Activated T-cell treated with anti-CD3 and anti-CD28 coated beads, Interleukin-2, amount 50 U/mL, for 72 hours (primary cell): ENCODE measurements at places on chromosomes 1 and 21.
A peak's percentile ranks its signal among the peaks of the same experiment; 100 is the strongest.

GRCh38 chr1:233241759-233242158, 53.8 kb downstream of the PCNX2 start:
- DNase-seq, result no peak

GRCh38 chr21:29207201-29207600, 76.8 kb downstream of the MAP3K7CL start:
- DNase-seq, result no peak

DNA sequence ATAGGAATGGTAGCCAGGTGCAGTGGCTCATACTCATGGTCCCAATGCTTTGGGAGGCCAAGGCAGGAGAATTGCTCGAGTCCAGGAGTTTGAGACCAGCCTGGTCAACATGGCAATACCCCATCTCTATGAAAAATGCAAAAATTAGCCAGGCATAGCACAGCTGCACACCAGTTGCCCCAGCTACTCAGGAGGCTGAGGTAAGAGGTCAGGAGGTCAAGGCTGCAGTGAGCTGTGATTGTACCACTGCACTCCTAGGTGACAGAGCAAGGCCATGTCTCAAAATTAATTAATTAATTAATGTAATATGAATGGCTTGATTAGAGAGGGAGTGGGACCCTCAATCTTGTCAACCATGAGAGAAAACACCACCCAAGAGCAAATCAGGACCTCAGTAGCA, 198.7 kb upstream of the DUSP10 start:
- DNase-seq, result no peak

GRCh38 chr1:100440075-100440809, 87.9 kb downstream of the CDC14A start:
- peak; percentile 77 for DNase-seq

- no peak for DNase-seq
Measured at GRCh38 chr1:78375996-78376395, 114.8 kb upstream of the PTGFR start.

- no peak for DNase-seq
Measured at GRCh38 chr1:4986306-4986705, 331.9 kb downstream of the AJAP1 start.

GRCh38 chr21:33015096-33015495, 10.6 kb upstream of the OLIG2 start:
- DNase-seq, result no peak

DNA sequence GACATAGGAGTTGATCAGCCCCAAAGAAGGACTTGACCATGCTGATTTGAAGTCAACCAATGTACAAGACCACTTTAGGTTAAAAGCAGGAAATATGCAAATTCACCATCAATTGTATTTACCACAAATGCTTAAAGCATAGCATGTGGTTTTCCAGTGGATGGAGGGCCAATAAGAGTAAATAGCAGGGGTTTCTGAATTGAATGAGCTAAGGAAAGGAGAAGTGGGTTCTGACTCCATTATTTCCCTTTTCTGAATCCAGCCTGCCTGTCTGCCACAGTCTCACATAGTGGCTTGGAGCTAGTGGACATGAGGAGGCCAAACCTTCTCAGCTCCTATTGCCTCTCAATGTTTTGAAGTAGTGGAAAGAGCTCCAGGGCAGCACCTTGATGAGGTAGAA, 7.2 kb upstream of the TNFSF18 start:
- no peak for DNase-seq

GRCh38 chr1:184843732-184844495, 89.3 kb upstream of the EDEM3 start:
- DNase-seq, result peak; percentile 59

GRCh38 chr1:66166753-66167152, 367.2 kb upstream of the SGIP1 start:
- DNase-seq, result no peak

DNA sequence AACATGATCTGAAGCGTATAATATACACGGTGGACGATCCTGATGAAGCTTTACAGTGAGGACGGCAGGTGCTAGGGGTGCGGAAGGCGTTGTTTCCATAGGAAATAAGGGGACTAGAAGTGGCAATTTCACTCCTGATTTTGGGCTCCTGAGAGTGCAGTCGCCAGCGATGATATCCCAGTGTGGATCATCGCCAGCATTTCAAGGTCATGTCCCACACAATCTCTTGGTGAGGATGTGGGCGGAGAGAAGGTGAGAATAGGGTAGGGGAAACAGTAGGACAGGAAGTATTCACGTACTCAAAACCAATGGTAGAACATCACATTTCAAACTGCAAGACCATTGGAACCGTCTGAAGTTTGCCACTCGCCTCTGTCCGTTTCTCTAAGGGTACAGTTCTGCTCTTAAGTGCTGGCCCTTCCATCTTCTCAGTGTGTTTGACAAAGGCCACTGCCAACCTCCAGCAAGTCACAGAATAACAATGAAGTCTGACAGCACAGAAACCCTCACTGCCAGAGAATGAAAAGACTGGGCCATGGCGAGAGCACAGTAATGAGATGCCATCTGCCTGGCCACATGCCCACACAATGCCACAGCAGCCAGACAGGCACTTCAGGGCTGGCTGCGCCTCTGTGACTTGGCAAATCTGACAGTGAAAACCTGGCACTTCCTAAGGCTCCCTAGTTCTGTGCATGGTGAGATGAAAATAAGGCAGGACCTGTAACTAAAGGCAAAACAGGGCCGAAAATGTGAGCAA, 27.9 kb downstream of the PCSK9 start:
- no peak for DNase-seq

DNA sequence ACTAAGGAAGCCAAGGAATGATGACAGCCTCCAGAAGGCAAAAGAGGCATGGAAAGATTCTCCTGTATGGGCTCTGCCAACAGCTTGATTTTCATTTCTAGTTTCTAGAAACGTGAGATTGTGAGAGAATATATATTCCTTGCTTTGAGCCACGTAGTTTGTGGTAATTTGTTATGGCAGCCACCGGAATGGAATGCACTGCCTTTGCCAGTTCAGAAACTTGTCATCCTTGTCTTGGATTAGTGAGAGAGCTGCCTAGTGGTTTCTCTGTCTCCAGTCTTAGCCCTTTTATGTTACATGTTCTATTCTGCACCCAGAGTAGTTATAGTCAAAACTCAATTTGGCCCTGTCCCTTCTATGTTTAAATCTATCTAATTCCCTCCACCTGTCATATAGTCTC, 216.0 kb upstream of the PTGFR start:
- no peak for DNase-seq

DNA sequence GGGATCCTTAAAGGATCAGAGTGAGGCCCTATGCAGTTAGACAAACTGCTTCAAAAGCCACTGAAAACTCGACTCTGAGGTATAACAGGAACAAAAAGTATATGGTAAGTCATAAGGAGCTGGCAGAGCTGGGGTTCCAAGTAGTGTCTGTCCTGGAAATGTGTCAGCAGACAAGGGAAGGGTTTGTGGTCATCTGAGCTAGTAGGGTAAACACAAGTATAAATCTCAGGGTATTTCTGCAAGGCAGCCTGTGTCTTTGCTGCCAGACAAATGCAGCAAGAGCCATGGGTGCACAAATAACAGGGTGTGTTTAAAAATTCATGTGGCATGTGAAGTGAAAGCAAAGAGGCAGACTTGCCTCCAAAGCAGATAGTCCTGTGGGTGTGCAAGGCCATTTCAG, 759.0 kb upstream of the ADAMTS5 start:
- DNase-seq, result no peak

DNA sequence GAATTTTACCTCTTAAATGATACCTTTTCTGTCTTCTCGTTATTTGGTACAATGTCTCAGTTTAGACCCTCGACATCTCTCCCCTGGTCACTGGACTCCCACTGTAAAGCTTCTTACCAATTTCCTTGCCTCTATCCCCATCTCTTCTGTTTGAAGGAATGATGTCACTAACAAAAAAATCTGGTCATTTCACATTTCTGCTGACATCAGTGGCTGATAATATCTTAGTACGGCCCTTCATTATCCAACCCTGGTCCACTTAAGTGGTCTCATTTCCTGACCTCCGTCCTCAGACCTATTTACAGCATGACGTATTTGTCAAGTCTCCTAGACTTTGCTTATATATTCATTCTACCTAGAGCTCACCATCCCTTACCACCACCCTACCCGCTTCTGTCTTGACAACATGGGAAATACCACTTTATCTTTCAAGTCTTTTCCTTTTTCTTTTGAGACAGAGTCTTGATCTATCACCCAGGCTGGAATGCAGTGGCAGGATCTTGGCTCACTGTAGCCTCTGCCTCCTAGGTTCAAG, 60.9 kb downstream of the C1orf21 start:
- no peak for DNase-seq

DNA sequence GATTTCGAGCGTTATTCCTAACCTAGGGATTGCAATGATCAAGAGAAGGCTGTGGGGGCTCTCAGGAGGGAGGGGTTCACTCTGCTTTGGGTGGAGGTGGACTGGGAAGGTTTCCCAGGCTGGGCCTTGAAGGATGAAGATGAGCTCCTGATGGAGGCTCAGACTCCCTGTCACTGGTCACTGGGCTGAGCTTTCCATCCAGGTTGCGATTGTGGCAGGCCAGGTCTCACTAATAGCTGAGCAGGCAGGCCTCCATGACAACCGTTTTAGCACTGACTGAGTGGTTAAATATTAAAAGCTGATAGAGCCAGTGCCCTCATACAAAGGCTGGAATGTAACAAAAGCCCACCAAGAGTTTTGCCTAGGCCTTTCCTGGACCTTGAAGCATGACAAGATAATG, 36.2 kb upstream of the EFCAB14 start:
- DNase-seq, result no peak

- no peak for DNase-seq
Measured at GRCh38 chr1:153262070-153262366, 2.5 kb downstream of the LORICRIN start.

- no peak for DNase-seq
Measured at GRCh38 chr1:928825-929661, 5.3 kb downstream of the SAMD11 start.

GRCh38 chr1:165006831-165007230, 349.7 kb downstream of the LMX1A start:
- no peak for DNase-seq

DNA sequence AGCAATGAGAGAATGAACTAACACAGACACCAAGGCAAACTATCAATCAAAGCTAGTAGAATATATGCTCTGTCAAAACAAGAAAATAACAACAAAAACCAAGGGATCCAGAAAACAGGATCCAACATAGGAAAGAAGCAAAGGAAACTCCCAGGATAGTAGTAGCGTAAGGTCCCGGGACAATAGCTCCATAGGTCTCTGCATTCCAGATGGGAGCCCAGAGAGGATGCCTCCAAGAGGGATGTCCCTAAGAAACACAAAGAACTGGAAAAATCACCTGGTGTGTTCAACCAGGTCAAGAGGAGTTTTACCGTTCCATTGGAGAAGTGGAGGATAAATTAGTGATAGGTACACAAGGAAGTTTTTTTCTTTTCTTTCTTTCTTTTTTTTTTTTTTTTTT, 5.7 kb upstream of the FAM43B start:
- DNase-seq, result no peak

GRCh38 chr1:17434016-17434415, 5.5 kb downstream of the RCC2 start:
- DNase-seq, result no peak

- no peak for DNase-seq
Measured at GRCh38 chr1:4397196-4397595, 257.2 kb upstream of the AJAP1 start.

DNA sequence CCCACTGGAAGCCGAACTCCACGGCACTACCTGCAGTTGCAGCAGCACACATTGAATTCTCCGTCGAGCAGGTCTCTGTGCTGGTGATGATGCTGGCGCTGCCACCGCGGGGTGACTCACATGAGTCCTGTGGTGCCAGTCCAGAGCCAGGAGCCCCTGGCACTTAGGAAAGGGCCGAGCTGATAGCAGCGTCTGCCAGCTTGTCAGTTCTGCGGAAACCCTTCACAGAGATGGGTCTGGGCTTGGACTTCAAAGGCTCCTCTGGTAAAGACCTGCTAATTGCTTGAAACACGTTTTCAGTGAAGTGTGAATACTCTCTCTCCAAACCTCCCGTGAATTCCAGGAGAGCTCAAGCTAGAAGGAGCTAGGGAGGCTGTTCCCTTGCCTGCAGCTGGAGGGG, 92.2 kb downstream of the GRIK3 start:
- no peak for DNase-seq

DNA sequence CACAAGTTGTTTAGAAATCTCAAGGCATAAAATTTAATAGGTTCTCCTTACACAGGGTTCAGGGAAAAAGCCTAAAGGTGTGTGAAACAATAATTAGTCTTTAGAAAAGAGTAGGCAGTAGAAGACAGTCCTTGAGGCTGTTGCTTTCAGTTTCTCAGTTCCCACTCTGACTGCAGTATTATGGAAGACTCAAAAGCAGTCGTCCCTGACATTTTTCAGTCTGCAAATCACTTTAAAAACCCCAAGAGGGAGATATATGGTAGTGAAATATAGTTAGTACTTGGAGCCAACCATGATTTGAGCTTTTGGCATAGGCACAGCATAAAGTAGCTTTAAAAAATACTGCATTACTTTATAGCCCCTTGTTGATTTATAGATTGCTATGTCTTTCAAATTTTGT, 299.7 kb downstream of the OLFM3 start:
- no peak for DNase-seq

- no peak for DNase-seq
Measured at GRCh38 chr1:97385536-97386277, 535.1 kb downstream of the DPYD start.

- no peak for DNase-seq
Measured at GRCh38 chr1:107669996-107670395, 295.0 kb downstream of the VAV3 start.

- DNase-seq, result no peak
Measured at GRCh38 chr21:33388188-33388587, 15.0 kb upstream of the IFNGR2 start.

DNA sequence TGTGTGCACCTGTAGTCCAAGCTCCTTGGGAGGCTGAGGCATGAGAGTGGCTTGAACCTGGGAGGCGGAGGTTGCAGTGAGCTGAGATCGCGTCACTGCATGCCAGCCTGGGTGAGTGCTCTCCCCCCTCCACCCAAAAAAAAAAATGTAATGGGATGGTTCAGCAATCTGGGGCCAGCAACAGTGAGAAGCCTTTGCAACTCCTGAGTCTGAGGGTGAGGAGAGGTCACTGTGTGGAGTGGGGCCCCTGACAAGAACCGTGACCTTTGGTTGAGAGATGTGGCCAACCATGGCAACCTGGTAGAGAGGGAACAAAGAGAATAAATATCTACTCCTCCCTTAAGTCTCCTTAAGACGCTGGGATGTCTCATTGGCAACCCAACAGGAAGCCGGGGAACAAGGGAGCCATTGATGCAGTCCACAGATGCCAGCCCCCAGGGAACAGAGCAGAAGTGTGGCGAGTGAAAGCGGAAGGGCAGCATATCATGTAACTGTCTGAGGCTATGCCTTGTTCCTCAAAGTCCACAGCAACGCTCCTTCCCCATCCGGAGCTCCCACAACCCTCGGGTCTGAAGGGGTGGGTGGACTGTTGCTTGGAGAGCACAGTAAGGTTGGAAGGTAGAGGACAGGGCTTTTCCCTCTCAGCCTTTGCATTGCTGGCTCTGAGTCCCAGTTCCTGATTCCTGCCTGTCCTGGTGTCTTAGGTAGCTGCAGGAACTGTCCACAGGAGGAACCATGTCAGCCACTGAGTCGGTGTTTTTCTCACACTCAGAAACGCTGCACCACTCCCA, 8.3 kb downstream of the TRNP1 start:
- no peak for DNase-seq
